ENCODE measurements at places on chromosomes 12 and 14. TPM values are rescaled to one million over a fixed set of nuclear protein-coding genes. Genes with fewer than 3 reads are reported as not detected.

The PTGDR gene
- total RNA-seq, result 0.15 TPM

The FAM181A gene
- not detected for total RNA-seq

DNA sequence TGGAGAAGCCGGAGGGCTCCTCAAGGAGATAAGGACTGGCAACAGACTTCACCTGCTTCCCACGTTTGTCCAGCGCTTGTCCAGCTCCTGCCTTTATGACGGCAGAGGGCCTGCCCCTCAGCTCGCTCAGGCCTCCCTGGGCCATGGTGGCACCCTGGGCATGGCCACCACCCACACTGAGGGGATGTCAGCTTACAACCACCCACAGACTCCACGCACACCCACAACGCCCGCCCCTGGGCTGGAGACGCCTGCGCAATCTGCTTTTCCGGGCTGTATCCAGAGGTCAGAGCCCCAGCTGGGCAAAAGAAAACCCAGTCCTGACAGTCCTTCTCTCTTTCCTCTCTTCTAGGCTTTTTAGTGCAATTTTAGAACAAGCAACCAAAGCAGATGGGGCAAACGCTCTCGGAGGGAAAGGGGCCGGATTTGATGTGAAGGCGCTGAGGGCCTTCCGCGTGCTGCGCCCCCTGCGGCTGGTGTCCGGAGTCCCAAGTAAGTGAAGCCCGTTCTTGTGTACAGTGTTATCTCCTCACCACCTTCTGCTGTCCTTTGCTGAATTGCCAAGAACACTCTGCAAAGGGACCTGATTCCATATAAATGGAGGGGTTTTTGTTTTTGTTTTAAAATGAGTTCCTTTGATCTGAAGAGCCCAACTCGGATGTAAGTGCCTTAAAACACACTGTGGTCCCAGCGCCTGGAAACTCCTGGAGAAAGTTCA lies 337.4 kb upstream of the FKBP4 start:
- no peak for DNase-seq

DNA sequence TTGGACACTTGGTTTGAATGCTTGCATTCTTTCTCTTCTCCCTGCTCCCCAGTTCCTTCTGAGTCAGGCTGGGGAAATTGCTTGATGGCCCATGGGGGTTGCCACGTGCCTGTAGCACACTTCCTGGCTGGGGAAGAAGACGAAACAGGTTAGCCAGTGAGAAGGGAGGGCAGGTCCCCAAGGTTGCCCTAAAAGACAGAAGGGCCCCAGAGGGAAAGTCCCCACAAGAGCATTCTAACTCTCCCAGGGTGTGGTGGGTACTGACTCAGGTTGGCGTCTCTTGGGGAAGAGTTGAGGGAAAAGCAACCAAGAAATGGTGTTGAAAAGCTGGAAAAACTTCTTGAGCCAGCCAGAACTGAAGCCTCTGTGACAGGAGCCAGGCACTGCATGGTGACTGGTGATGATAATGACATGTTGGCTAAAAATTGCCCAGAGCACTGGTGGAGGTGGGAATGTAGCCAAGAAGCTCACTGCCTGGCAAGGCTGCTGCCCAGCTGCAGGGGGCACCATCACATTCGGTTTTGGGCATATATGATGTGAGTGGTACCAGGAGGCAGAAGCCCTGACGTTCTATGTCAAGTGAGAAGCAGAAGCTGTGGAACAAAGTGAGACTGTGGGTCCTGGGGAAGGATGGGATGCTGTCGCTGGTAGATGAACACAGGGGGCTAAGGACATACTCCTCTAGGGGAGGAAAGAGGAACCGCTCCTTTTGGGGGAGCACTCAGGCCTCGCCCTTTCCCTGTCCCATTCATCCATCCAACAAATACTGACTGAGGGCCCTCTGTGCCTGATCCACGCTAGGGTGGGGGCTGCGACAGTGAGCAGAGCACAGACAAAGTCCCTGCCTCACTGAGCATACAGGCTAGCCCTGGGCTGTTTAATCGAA lies 8.1 kb upstream of the RABGGTA start:
- no peak for DNase-seq

GRCh38 chr12:65728455-65728847 lies 95.8 kb upstream of the HMGA2 start:
- DNase-seq, result no peak

- DNase-seq, result no peak
Observed at GRCh38 chr12:71503579-71504391, 64.2 kb downstream of the LGR5 start.

DNA sequence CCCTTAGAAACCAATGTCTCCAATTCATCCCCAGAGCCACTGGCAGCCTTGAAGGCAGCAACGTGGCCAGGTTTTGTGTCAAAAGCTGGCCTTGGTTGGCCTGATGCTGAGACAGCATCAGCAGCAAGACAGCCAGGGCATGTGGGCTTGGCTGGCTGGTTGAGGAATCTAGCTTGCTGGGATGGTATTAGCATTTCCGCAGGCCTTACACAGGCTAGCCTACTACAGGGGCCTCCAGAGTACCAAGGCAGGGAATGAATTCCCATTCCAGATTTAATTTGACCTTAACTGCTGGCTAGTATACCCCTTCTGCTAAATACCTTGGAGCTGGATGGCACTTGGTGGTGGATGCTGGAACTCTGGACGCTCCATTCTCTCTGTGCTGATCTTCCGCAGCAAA lies 15.8 kb downstream of the NGDN start:
- DNase-seq, result no peak

DNA sequence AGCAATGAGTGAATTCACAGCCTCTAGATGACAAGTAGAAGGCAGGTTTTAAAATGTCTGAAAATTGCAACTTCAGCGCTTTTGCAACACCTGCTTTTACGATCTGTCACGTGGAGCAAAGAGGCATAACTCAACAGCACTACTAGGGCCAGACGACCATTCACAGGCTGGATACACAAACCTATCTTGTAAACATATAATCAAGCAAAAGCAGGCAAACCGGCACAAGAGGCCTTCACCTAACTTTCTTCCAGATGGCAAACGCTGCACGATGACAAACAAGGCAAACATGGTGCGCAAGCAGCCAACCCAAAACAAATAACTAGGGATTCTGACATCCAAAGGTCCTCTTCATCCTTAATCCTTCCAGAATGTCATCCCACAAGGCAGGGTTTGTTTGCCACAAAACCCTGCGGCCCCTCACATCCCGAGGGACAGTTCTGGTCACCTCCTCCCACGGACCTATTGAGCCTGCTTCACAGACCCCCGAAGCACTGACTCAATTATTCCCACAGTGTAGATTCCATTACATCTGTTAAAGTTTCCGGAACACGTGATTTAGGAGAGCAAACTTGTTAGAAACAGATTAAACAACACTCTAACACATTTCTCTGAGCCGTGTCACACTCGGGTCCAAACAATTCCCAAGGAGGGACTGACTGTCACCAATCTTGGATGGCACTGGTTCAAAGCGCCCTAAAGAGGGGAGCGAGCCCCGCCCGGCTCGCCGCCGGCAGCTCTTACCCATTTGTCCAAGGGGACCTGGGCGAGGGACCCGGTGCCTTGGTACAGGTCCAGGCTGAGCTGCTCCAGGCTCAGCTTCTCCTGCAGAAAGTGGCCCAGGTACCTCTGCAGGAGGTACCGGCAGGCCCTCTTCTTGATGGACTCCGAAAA lies 823 bp downstream of the ATG2B start:
- DNase-seq, result peak; percentile 66

GRCh38 chr14:76136476-76137110 lies 15.1 kb upstream of the GPATCH2L start:
- DNase-seq, result no peak

- no peak for DNase-seq
Observed at GRCh38 chr14:76902591-76902990, 76.4 kb downstream of the LRRC74A start.

- DNase-seq, result no peak
Observed at GRCh38 chr14:75562489-75562888, 15.9 kb upstream of the FLVCR2 start.

- DNase-seq, result no peak
Observed at GRCh38 chr14:37034410-37035285, 137.8 kb downstream of the SLC25A21 start.
